ENCODE measurements at places on chromosomes 4 and X.

- DNase-seq, result no peak
Measured at GRCh38 chr4:109801895-109802319, at the start of gene CFI. Gene CFI, minus strand, starts transcription at chr4:109801999. Its CDS starts 28 bp downstream, at chr4:109801971.

DNA sequence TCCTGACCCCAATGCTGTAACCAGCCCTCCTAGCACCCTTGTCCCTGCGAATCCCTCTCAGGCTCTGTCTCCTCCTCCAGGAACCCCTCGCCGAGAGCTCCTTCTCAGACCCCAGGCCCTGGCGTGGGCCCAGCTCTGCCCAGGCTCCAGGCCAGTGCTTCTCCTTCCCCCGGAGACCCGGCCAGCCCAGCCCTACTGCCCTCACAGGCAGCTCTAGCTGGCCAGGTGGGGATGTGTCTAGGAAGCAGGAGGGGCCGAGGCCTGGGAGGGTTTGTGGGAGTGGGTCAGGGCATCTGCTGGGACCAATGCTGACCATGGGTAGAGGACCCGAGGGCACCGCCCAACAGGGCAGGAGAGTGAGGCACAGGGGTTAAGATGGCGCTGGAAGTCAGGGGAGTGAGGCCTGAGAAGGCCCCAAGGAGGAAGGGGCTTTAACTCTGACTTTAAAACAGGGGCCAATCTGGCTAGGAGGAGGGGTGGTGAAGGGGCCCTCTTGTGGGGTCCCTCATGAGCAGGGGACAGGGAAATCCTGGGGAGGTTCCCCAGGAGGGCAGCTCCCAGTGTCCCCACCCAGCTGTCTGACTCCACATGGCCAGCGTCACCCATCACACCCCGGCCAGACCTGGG lies 64.7 kb upstream of the NKX1-1 start:
- DNase-seq, result no peak

- no peak for DNase-seq
Measured at GRCh38 chrX:86021652-86022289, 25.6 kb downstream of the CHM start.

GRCh38 chr4:98712607-98713006 lies 54.2 kb upstream of the TSPAN5 start:
- DNase-seq, result no peak

GRCh38 chr4:115763051-115763450 lies 649.6 kb upstream of the NDST4 start:
- no peak for DNase-seq

DNA sequence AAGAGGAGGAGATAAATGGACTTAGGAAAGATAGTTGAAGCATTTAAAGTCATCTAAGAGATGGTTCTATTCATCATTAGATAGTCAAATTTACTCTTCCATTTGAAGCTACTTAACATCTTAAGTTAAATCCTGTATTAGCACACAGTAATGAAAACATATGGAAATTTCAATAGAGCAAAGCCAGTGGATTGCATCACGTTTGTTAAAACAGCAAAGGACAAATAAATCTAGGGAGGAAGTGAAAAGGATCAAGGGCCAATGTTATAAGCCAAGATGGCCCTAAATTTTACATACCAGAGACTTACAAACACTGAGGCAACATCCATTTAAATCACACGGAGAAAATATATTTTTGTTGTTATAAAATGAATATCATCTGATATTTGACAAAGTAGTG lies 602.8 kb downstream of the INPP4B start:
- DNase-seq, result no peak

DNA sequence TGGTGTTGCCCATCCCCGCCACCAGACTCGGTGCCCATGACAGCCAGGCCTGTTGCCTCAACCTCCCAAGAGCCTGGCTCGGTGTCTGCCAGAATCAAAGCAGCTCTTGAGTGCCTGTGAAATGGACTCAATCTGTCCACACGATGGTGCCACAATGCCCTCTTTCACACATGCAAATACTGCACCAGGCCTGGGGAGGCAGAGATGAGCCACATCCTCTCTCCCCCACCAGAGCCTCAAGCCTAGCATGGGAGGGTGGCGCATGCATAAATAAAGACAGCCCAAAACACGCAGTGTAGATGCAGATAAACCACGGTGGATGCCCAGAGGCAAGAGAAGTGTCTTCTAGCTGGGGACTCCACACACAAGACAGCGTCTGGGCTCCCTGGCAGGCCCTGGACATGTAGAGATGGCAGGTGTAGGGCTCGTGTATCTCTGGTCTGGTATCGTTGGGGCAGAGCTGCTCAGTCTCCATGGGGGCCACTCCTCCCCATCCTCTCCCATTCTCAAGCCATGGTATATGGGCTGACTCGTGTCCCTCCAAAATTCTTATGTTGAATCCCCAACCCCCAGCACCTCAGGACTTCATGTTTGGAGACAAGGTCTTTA lies 65.6 kb downstream of the JAKMIP1 start:
- DNase-seq, result peak; percentile 14

- DNase-seq, result peak; percentile 15
Measured at GRCh38 chr4:153651587-153651986, 32.5 kb upstream of the TLR2 start.

DNA sequence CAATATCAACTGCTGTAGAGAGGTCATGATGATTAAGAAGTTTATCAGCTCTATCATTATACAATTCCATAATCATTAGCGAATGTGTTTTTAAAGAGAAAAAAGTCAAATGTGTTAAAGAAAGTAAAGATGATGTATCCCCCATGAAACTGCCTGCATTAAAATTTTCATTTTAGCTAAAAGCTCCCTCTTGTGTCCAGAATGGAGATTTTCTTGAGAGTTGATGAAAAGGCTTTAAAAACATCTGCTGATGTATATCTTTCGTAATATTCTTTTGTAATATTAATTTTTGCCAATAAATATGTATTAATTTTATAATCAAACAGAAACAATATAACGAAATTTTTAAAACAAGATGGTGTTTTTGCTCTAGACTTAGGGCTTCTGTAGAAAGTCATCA lies 52.1 kb upstream of the LHFPL1 start:
- DNase-seq, result no peak

GRCh38 chr4:53004497-53005148 lies 142.5 kb downstream of the RASL11B start:
- DNase-seq, result no peak

- DNase-seq, result no peak
Measured at GRCh38 chr4:87911252-87911774, 64.2 kb upstream of the SPP1 start.

GRCh38 chr4:52606726-52607125 lies 52.4 kb downstream of the USP46 start:
- DNase-seq, result no peak

DNA sequence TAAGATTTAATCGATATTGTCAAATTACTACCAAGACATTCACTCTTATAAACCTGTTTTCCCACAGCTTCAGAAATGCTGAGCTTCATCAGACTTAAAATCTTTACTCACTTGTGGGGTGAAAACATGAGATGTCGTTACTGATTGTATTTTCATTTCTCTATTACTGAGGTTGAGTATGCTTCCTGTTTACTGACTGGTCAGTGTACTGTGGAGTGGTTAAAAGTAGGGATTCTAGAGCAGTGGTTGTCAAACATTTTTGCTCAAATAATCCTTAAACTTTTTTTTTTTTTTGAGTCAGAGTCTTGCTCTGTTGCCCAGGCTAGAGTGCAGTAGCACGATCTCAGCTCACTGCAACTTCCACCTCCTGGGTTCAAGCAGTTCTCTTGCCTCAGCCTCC lies 50.3 kb downstream of the NSUN7 start:
- DNase-seq, result no peak

DNA sequence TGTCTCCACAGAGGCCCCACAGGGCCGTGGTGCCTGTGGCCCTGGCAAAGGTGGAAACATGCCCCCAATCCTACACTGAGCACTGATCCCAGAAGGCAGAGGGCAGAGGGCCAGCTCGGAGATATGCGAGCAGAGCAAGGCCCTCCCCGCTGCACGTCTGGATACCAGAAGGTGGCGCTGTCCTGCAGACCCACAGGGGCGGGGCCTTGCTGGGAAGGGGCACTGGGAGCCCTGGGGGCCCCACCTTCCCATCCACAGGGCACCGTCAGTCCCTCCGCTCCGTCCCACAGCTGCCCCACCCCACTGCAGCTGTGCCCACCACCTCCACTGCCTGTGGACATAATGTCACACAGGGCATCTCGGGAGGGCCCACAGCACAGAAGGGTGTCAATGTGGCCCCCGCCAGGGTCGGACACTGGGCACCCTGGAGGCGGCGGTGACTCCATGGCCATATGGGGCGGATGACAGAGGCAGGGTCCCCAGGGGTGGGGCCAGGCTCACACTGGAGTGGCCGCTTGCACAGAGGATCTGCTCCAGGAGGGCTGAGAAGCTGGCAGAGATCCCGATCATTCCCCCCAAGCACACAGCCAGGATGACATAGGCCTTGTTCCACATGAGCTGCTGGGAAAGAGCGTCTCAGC lies 4.8 kb downstream of the SLC49A3 start:
- DNase-seq, result no peak

GRCh38 chrX:13474164-13474516 lies 95.3 kb upstream of the EGFL6 start:
- no peak for DNase-seq

DNA sequence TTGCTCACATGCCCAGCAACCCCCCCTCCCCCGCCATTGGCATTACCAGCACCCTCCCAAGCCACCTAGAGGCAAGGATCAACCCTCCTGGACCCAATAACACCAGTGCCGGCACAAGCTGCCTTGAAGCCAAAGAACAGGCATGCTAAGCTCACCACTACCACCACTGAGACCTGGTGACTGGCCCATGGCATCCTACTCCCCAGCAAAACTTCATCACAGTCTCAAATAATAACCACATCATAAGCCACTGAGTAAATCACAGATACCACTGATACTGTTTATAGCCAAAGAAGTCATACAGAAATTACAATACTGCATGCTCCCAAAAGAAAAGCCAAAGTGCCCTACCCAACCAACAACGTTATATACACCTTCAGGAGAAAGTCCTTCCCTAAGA lies 73.6 kb upstream of the RPL34 start:
- DNase-seq, result no peak

- DNase-seq, result no peak
Measured at GRCh38 chr4:40046311-40046980, 10.2 kb upstream of the N4BP2 start.

DNA sequence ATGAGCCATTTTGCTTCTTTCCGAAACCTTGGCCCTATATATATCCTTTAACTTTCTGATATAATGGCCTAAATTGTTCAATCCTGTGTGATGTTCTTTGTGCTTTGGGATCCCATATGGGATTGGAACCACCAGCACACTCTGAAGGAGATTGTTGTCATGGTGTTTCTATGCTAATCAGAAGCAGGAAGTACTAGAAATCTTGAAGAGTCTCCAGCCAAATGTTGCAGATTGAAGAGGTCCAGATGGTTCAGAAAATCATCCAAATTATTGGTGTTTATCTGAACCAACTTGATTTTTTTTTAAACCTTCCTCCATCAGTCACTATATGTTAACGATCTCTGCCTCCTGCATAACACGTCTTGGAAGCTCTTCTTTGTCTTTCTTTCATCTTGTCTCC lies 72.8 kb downstream of the KIT start:
- DNase-seq, result no peak

DNA sequence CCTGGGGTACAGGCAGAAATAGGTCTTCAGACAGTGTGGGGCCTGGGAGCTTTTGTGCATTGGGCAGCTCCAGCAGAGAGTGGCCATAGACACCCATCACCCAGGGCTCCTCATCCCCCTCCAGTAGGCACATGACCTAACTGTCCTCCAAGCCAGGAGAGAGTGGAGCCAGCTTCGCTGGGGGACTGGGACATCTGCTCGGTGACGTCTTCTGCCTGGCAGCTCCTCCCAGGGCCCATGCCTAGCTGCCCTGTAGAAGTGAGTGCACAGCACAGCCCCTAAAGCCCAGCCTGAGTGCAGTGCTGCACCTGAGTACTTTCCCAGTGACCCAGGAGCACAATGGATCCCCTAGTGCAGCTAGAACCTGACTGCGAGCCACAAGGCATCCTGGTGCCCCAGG lies 279.7 kb upstream of the SLC7A11 start:
- DNase-seq, result no peak

DNA sequence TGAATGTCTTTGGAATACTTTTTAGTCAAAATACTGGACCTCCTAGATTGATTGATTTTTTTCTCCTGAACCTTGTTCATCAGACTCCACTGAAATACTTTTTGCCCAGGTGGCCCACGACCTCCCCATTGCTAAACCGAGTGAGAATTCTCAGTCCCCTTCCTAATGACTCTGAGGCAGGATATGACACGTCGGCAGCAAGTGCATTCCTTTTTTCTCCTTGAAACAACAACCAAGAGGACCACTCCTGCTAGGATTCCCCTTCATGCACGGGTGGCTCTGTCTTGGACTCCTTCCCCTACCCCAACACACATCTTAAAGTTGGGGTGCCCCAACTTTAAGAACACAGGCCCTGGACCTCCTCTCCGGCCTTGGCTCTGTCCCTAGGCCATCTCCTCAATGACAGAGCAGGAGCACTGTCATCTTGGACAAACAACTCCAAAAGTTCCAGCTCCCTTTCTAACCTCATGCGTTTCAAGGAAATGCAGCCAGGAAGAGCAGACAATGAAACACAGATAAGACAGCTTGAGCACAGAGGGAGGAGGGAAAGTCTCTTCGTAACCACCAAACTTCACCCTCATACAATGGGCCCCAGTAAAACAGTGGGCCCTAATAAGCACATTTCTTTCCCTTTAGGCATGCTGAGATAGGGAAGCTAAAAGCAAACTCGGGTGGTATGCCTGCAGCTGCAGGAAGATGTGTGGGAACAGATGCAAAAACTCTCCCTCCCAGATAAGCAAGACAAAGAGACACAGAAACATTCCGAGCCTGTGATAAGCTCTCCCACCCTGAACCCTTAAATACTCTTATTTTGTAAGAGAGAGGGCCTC lies 33.9 kb downstream of the ZBTB49 start:
- no peak for DNase-seq

- DNase-seq, result no peak
Measured at GRCh38 chr4:127491571-127491970, 141.2 kb upstream of the INTU start.

DNA sequence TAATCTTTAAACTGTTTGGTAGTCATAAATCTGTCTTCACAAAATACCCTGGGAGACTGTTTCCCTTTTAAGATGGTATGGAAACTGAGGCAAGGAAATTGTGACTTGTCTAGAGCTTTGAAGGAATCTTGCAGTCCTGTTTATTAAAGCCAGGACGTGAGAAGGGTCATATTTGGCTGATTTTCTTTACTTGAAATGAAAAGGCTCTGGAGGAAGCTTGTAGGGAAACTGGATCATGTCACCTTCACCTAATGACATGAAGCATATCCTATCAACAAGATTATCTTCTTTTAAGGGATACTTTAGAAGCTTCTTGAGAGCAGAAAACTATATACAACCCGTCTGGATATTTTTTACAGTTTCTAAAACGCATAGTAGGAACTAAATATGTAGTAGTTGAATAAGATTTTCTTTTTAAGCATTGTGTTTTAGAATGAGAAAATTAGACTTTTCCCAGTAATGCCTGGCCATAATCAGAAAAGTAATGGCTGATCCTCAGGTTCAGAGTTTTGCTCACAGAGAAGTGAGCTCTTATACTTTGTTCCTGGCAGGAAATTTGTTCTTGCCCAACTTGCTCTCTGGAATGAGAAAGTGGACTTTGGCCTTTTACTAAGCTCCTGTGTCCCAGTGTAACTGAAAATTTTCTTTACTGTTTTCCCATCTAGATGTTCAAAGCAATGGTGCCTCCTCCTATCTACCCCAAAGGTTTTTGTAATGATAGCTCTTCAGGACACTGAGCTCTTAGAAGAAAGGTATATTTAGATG lies 136.8 kb upstream of the AFF2 start:
- DNase-seq, result no peak

- DNase-seq, result no peak
Measured at GRCh38 chr4:118284169-118284568, 68.6 kb downstream of the PRSS12 start.
